ENCODE measurements at places on chromosomes 1 and 21.

- DNase-seq: no peak
Observed at GRCh38 chr1:179865377-179865776, 12.2 kb downstream of the TOR1AIP2 start.

- no peak for DNase-seq
Observed at GRCh38 chr1:229147072-229147471, 123.8 kb upstream of the RAB4A start.

DNA sequence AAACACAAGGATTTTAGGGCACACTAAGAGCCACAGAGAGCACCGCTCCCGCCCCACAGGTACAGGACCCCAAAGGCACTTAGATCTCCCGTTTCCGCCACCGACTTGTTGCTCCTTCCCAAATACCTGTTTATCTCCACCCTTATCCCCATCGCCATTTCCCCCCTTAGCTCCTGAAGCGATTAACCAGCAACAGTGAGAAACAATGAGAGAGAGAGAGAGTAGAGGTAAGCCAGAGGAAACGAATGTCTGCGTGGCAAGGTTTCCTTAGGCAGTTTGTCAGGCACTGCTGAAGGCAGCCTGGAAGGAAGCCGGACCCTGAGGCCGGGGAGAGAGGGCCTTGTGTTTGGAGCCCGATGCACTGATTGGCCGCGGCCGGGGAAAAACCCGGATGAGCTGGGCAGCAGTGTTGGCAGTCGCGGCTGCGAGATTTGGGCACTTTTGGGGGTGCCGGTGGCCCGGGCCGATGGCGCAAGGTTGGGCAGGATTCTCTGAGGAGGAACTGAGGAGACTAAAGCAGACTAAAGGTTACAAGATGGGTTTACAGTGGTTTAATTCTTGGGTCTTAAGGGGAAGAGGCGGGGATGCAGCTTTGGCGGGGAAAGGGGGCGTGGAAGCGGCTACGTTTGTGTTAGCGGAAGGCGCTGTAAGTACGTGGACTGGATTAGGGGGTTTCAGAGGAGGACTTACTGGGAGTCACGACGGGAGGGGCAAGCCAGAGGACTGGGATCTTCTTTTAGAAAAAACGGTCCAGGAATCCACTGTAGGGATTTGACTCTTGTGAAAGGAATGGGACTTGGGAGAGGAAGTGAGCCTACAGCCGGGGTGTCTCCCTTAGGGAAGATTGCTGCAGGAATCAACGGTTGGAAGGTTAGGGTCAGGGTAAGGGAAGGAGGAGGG is at the start of gene GORAB:
TSS of gene GORAB (plus strand) at position 409 of the 900 bp plus-strand sequence. CDS start at position 467, 58 bp downstream.
- peak; percentile 75 for DNase-seq

GRCh38 chr1:243316366-243316989 is 60.6 kb downstream of the SDCCAG8 start:
- DNase-seq: no peak

DNA sequence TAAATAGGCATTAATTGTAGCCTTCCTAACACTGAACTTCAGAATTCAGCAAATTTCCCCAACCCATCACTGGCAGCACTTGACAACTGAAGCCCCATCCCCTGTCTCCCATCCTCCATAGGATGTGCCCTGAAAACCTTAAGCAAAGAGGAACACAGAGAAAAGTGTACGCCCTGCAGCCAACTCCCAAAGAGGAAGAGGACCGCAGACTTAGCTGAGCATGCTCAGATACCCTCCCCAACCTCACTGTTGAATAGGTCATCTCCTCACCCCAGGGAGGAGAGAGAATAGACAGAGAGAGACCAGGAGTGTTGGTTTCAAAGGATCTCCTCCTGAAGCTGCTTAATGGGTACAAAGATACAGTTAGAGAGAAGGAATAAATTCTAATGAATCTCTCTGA is 50.5 kb downstream of the CD2 start:
- no peak for DNase-seq

- no peak for DNase-seq
Observed at GRCh38 chr1:154867064-154867825, 2.8 kb downstream of the KCNN3 start.
